Mesenteric fat pad (tissue), 1 donor: ENCODE measurements at places on chromosomes 13 and 19.

DNA sequence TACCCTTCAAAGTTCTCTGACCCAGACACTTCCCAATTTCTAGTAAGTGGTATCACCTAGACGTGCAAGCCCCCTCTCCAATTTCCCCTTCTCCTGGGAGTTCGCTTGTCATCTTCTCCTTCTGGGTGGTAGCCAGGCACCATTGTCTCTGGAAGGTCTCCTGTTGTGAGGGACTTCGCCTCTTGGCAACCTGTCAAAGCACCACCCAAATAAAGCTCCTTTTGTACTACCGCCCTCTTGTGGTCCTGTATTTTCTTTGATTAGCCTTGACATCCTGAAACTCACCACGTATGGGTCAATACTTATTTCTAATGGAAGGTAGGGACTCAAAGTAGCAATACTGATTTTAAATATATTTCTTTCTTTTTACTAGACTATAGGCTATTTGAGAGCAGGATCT is 8.2 kb downstream of the GPC5 start:
- no peak for DNase-seq

GRCh38 chr19:39518975-39519374 is 4.0 kb downstream of the SELENOV start:
- no peak for DNase-seq

DNA sequence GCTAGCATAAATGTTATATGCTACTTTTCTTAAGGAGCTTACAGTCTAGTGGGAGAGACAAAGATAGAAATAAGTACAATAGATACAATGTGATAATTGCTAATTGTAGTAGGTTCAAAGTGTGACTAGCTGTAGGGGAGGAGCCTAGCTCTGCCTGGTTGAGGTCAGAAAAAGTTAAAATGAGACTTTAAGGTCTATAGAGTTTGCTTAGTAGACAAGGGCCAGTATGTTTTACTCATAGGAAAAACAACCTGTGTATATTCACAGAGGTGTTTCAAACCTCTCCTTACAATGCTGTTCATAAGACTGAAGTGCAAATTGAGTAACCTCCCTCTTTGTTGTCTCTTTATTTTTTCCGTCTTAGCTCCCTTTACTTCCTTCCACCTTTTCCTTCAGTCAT is 56.1 kb downstream of the PDS5B start:
- no peak for DNase-seq

DNA sequence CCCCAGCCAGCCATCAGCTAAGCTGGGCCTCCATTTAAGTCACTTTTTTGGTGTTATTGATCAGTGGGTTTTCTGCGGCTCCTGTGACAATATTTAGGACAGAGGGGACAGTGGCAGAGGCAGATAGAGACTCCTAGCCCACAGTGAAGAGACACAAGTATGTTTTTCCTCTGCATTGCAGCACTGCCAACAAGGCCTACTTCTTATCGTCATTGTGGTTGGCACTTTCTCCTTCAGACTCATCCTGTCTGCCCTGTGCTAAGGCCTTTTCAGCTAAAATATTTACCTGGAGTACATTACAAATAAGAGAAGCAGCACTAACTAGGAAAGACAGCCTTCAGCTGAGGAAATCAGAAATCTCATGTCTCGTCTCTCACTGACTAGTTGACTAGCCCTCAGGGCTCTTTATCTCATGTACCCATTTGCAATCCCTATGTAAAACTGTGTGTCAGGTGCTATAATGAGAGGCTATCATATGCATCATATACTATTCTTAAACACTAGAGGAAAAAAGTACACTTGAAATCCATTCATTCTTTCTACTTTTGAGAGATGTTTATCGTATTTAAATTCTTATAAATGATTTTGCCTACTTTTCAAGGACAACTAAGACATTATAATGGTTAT is 62.2 kb downstream of the ZAR1L start:
- no peak for DNase-seq

GRCh38 chr13:112777637-112778406 is 88.0 kb downstream of the ATP11A start:
- peak; percentile 77 for DNase-seq

DNA sequence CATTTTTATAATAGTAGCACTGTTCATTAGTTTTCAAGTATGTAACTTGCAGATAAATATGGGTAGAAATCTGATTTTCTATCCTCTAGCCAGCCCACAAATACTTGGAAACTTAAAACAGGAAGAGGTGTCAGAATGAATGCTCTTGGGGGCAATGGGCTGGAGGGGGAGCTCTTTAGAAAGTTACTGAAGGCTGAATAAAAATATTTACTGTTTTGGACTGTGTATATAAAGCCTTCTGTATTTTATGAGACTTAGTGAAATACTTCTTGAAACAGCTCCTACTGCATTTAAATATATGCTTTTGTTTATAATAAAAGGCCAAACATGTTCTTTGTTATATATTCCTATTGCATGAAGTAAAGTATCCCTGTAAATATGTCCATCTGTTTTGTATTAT is 138.8 kb downstream of the RGCC start:
- DNase-seq = no peak

- DNase-seq = no peak
Observed at GRCh38 chr19:4684312-4685095, 14.4 kb upstream of the MYDGF start.

GRCh38 chr13:27341616-27342015 is 71.0 kb downstream of the RASL11A start:
- DNase-seq = no peak
